ENCODE measurements at places on chromosomes 6 and 20.
A peak's percentile ranks its signal among the peaks of the same experiment; 100 is the strongest.

DNA sequence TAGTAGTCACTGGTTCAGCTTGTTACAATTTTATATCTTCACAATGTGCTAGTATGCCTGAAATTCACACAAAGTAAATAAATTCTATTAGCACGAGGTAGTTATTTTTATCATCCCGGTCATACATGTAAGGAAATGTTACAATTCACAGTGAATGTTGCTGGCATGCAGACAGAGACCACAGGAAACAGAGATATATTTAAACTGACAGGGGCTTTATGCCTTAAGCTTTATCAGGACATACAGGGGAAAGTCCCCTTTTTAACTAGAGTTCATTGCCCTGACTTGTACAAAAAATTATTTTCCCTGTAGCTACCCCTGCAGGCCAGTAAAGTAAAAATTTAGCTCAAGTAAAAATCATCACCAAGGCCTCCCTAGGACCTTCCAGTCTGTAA is 712.0 kb upstream of the NRSN1 start:
- DNase-seq: no peak

DNA sequence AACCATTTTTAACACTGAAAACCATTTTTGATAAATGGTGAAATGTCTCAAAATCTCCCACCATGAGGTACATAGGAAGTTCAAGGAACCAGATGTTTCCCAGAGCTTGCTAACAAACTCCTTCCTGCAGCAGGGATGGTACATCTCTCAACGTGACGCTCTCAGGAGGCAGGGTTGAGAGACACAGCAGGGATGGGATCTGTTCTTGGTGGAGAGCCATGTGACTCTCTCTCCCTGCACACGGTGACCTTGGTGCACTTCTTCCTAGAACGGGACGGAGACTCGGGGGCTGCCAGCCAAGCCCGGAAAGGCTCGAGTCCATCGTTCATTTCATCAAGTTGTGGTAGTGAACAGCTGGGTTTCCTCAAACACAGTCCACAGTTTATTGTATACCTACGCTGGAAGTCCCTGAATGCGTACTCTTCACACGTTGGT is 94.2 kb downstream of the FAM50B start:
- DNase-seq: no peak

DNA sequence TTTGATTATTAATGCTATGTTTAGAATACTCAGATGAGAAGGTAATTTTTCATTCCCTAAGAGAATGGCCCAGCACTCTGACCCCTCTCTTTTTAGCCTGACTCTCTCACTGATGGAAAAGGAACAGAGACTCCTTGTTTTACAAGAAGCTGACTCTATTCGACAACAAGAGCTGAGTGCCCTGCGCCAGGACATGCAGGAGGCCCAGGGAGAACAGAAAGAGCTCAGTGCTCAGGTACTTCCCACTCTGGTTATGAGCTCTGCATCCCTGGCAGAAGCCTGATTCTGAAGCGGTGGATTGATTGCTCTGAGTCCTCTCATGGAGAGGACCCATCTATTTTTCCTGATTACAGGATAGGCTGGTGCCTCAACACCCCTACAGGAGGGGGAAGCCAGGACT is 33.0 kb downstream of the C20orf173 start:
- DNase-seq: no peak

DNA sequence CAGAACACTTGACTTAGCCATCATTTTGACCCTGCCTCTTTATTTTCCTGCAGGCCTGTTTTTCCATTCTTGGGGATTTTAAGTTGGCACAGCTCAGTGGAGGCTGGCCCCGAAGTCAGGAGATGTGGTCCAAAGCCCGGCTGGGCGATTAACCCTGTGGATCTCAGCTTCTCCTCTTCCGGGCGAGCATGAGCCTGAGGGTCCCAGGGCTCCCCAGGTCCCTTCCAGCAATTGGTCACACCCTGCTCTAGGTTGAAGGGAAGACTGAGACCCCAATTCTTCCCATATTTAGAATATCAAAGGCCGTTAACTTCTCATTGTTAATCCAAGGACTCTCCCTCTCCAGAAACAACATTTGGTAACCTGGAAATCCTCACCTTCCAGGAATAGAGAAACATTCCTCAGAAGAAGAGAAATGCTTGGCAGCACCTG is 2.3 kb downstream of the THBS2 start:
- no peak for DNase-seq

- no peak for DNase-seq
These were observed 12.9 kb upstream of the TBC1D22B start for GRCh38 chr6:37244430-37245310.

- DNase-seq: peak; percentile 29
These were observed 8.3 kb downstream of the CCM2L start for GRCh38 chr20:32018269-32019155.

- no peak for DNase-seq
These were observed 2.6 kb downstream of the TOMM6 start for GRCh38 chr6:41790045-41790444.

DNA sequence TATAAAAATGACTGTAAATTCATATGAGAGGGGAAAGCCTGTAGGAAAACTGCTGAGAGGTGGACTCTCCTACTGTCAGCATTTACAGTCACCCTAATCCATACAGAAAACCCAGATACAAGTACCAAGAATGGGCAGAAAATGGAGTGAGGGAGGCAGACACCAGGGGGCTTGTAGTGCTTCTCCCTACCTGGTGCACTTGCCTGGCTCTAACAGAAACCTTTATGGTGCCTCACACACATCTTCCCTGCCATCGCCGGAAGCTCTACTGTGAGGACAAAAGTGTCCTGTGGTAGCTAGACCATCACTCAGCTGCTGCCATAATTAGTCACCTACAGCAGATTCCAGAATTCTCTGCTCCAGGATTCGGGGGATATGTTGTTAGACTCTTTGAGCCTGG is 441.3 kb downstream of the TFAP2B start:
- DNase-seq: no peak

DNA sequence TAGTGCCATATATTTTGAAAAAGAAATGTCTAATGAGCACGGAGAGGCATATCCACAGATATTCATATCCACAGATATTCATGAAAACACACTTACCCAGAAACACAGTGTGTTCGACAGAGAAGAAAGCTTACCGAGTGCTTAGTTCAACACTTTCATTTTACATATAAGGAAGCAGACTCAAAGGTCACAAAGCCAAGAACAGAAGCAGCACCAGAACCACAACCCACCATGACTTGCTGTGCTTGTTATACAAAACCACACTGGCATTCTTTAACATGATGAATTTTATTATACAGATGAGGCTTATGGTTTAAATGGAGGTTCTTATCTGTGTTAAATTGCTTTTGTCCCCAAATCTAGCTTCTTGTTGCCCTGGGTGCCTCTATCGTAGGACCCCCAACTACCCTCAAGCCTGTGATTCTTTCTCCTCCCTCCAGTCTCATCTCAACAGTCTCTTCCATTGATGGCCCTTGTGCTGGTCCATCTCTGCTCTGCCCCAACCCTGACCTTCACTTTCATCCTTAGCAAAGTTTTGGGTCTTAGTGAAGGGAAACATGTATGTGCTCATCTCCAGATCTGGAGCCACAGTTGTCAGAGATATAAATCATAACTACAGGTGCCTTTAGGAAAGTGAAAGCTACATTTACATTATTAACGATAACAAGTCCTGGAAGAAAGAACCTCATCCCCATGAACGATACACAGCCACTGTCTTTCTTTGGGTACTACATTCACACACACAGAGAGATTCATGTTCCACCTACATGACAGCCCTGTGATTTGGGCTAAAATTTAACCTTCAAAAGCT is 40.0 kb downstream of the SF3B5 start:
- peak; percentile 33 for DNase-seq

- DNase-seq: no peak
These were observed 37.1 kb downstream of the MAN1A1 start for GRCh38 chr6:119312441-119312840.

GRCh38 chr6:133399426-133399825 is 158.3 kb downstream of the EYA4 start:
- DNase-seq: no peak

- no peak for DNase-seq
These were observed 336.9 kb downstream of the RNF144B start for GRCh38 chr6:18724056-18724455.

DNA sequence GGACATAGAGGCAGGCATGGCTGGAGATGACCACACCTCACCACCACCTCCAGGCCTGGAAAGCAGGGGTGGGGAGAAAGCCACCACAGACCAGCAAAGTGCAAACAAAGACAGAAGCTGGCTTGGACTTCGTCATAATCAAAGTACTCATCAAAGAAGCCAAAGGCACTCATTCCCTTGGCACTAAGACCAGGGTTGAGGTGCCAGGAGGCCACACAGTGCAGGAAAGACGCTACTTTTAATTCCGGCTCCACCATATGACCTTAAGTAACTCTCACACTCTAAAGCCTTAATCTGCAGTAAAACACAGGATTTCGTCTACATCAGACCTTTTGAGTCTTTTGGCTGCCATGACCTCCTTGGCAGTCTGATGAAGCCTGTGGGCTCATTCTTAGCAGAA is 123.1 kb downstream of the HIVEP2 start:
- DNase-seq: no peak

DNA sequence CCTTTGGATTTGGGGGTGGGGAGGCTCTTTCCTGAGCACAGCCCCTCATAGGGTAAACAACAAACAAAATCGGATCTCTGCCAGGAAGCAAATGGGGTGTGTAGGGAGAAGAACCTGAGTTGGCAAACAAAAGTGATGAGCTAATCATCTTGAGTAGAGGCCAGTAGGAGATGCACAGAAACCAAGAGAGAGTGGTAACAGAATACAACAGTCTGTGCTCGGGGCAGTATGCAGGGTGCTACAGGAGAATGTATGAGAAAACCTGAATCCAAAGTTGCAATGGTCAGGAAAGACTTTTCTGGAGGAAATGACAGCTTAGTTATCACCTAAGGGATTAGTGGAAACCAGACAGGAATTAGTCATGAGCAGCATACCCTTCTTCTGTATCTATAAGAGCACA is 177.8 kb downstream of the CDKAL1 start:
- DNase-seq: no peak

DNA sequence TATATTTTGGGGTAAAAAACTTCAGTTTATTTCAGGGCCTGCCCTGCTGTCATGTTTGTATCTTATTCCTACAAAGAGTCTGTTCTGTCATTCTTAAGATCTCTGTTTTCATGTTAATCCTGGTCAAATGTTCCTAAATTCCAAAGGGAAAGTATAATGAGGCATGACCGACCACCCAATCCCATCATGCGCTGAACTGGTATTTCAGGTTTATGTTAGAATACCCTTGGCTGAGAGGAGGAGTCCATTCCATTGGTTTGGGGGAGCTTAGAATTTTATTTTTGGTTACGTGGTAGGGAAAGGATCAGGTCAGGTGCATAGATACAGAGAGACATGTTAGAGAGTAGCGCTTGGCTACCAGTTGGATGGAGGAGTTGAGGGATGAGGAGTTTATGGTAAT is 25.7 kb downstream of the CFAP61 start:
- no peak for DNase-seq

DNA sequence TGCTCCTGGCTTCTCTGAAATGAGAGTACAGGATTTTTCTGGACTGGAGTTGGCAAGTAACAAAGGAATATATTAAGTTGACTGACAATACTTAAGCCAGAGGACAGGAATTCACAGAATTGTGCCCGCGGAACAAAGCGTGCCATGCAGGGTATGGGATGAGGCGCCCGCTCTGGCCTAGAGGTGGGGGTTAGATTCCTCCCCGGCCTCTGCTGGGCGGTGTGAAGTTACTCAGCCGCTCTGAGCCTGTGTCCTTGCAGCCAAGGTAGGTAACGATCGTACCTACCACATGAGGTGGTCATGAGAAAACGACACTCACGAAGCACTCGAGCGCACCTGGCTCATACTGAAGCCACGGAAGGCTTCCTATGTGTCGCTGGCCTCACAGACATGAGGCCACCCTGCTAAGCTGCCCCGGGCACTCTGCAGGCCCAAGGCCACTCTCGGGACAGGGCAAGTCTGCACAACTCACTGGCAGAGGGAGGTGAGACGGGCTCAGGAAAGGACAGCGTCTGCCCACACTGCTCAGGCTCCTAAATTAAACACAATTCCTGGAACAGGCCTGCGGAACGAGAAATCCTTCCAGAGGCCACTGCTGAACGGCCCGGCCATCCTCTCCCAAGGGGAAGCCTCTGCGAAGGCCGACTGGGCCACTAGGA is 70.8 kb downstream of the PSMG4 start:
- DNase-seq: no peak

- DNase-seq: no peak
These were observed 2.7 kb downstream of the KHDRBS2 start for GRCh38 chr6:62283365-62283764.

- no peak for DNase-seq
These were observed 246.2 kb downstream of the HACE1 start for GRCh38 chr6:104613416-104614001.

DNA sequence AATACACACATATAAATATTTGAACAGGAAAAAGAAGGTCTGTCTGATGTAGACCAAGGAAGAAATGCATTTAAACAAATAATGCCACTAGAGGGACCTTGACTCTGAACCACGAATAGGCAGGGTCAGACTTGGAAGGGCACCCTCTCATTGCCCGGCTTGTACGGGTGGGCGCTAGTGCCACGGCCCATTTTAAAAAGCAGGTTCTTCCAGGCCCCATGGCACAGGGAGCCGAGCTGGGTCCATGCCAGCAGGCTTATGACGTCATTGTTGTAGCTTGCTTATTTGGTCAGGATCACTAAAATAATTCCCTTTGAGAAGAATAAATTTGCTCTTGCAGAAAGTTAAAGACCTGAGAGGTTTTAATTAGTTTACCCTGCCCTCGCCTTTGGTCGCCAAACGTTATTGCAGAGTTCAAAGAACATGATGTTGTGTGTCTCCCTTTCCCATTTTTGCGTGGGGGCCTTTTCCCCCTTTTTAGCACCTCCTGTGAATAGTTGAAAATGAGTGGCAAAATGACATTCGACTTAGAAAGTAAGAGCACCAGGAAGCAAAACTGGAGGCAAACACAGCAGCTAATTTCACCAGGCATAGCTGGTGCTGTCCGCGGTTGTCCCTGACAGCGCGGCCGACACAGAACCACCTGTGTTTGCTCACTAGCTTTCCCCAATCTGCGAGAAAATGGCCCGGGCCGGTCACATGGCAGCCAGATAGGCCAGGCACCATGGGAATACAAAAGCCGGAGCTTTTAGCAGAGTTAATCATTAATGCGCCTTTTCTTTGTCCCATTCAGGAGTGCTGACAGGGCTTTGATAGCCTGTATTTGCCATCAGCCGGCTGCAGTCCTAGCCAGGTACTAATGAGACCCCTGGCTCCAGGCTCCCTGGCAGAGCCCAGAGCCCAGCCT is 93.8 kb downstream of the FOXA2 start:
- no peak for DNase-seq

- DNase-seq: no peak
These were observed 9.2 kb downstream of the LY86 start for GRCh38 chr6:6597682-6598081.

- peak; percentile 56 for DNase-seq
These were observed 51.2 kb upstream of the RNF182 start for GRCh38 chr6:13873288-13874190.

GRCh38 chr6:5677219-5678000 is 329.3 kb downstream of the NRN1 start:
- DNase-seq: no peak

DNA sequence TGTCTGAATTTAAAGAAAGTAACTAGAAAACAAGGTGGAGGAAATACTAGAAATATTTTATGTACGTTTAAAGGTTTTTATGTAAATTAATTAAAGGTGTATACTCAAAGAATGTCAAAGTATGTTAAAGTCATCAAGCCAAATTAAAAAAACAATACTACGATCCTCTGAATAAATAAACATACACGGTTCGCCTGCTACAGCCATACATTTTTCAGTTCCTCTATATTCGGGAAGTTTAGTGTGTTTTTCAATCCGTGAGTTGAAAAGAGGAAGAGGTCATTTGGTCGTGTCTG is 626 bp downstream of the STX7 start:
- no peak for DNase-seq

- DNase-seq: no peak
These were observed 188.6 kb downstream of the DTNBP1 start for GRCh38 chr6:15474196-15474595.

GRCh38 chr20:37378785-37379598 is 33.1 kb downstream of the SRC start:
- DNase-seq: no peak

Data from stimulated activated CD8-positive, alpha-beta memory T cell treated with anti-CD3 and anti-CD28 coated beads, Interleukin-7, amount 100 ng/mL, for 4 hours (primary cell).